Cardiac fibroblast (primary cell): ENCODE measurements at places on chromosomes 12 and 14.

DNA sequence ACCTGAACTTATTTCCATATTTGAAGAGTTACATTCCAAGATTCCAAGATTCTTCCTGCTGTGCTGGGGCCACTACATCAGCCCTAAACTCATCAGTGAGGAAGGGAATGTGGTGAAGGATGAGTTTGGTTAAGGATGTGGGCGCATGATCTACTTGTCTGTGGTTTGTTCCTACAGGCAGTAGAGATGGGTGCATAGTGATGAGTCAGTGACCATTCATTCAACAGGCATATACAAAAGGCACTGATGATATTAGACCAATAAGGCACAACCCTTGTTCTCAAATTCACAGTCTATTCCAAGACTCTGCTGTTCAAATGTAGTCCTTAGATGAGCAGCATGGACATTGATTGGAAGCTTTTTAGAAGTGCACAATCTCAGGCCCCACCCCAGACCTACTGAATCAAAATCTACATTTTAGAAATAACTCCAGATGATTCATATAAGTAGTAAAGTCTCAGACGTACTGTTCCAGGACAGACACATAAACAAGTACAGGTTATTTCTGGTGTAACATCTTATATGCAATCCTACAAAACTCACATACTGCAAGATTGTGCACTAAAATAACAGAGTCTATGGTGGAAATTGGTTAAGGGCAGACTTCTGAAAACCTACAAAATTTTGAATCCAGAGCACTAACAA lies 47.7 kb upstream of the MAP3K9 start:
- peak; percentile 8 for DNase-seq

GRCh38 chr12:68111995-68112394 lies 47.5 kb downstream of the IFNG start:
- DNase-seq: no peak

DNA sequence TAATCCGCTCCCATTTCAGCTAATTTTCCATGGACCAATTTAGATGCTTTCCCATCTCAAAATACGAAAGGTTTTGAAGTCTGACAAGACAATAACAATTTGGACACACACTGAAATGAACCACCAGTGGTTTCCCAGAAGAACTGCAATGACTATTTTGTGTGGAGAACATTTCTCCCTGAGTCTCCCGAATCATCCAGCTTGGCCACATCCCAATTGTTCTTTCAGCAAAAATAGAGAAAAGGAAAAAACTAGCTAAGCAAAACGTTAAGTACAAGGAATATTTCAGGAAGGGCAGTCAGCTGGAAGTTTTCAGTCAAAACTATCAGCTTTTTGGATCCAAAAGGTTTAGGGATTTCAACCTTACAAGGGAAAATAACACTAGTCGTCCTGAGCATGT lies 390.6 kb downstream of the KCNH5 start:
- peak; percentile 31 for DNase-seq

- peak; percentile 72 for DNase-seq
These were observed 8.1 kb upstream of the NAA30 start for GRCh38 chr14:57382283-57382682.

DNA sequence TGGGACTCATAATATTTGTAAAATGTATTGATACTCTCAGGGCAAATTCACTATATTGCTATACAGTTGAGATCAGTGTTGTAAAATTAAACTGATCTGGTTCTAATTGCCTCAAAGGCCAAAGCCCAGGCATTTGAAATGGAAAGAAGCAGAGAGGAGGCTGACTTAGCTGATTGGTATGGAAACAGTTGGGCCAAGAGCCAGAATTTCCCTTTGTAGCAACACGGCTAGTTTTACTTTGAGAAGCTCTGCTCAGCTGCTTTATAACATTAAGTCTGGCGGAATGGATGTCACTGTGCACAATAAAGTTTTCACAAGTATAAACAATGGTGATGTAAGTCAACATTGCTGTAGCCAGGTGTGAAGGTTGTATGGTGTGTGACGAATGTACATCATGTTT lies 186.4 kb downstream of the MSRB3 start:
- peak; percentile 87 for DNase-seq

DNA sequence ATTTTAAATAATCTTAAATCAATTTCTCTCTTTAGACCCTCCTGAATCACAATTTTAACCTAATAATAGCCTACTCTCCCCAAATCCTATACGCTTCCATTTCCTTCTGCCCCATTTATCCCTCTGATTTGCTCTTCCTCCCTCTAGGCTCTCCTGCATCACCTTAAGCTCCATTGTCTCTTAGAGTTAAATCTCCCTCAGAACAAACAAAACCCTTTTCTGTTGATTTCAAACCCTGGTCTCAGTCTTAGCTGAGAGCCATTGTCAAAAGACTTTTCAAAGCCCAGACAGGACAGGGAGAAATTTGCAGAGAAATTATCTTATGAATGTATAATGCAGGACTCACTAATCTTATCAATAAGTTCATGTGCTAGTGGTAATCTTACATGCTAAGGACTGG lies 106.1 kb downstream of the C12orf75 start:
- DNase-seq: no peak
